Left renal cortex interstitium (tissue), 4 donors: ENCODE measurements at places on chromosomes 12 and 14.

DNA sequence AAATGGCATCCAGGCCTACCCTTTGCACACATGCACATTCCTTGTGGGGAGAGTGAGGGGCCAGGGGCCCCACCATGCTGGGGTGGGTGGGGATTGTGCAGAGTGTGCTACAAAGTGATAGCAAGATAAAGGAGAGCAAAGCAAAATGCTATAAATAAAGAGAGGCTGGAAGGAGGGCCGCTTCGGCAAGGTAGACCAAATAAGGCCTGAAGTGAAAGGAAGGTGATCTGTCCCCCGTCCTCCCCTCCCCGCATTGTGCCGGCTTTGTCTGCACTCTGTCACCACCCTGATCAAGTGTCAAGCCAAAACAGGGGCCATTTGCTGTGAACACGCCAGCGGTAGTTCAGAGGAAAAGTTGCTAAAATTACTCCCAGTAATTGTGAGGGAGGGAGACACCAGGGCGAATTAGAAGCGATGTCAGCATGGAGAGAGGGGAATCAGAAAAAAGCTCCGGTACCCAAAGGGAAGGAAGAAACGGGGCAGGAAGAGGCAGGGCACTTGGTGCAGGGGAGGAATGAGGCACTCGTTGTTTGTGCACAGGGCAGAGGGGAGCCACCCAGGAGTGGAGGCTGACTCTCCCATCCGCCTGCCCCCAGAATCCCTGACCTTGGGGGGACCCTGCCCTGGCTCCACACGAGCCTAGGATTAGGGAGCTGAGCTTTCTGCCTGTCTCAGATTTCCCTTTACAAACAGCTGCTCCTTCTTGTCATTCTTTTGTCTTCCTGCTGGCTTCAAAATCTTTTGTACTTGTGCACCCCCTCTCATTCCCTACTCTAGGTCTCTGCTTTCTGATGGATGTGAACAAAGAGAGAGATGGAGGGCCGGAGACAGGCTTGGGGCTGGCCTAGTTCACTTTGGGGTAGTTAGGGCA is 2.9 kb upstream of the MYH7 start:
- DNase-seq = no peak

DNA sequence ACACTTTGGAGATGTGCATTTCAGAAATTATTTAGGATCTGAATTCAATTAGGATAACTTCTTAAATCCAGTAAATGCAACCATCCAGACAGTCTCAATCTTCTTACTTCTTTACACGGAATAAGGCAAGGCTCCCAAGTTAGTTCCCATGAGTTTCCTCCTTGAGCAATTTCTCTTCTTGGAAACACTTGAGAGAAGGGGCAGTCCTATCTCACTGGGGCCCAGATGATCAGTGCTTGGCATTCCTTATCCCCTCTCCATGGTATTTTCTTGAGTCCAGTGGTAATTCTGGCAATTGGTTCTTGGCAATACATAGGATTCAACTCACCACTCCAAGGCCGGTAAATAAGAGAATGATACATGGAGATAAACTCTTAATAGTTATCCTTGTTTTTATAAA is 87.1 kb upstream of the PTHLH start:
- no peak for DNase-seq

- no peak for DNase-seq
Measured at GRCh38 chr12:93376436-93377251, 1.1 kb upstream of the NUDT4 start.

- no peak for DNase-seq
Measured at GRCh38 chr12:132400011-132400641, 70.7 kb upstream of the GALNT9 start.

DNA sequence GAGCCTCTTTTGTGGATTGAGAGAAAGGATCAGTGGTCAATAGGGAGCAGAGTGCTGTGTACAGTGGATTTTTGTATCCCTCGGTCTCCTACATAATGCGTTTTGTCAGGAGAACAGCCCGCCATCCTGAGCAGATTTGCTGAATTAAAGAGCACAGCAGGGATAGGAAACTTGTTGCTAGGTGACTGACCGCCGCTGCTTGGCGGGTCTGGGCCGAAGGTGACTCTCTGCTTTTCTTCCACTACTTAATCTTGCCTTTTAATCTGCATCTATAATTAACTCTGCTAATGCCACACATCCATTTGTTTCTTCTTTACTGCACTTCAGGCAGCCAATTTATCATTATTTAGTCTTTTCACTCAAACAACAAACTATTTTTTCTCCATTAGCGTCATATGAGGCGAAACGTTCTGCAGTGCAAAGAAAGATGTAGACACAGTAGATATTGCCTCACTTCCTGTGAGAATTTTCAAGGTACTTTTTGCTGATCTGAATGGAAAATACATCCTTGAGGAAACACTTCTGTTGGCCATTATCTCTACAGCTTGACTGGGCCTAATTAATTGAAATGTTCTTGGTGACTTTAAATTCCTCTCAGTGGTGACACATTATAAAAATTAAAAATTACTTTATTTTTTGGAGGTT is 108.0 kb downstream of the PPM1A start:
- no peak for DNase-seq

GRCh38 chr12:66107451-66107915 is 23.1 kb downstream of the LLPH start:
- DNase-seq = peak; percentile 79

- DNase-seq = no peak
Measured at GRCh38 chr12:110006115-110006514, 6.9 kb downstream of the ANKRD13A start.

DNA sequence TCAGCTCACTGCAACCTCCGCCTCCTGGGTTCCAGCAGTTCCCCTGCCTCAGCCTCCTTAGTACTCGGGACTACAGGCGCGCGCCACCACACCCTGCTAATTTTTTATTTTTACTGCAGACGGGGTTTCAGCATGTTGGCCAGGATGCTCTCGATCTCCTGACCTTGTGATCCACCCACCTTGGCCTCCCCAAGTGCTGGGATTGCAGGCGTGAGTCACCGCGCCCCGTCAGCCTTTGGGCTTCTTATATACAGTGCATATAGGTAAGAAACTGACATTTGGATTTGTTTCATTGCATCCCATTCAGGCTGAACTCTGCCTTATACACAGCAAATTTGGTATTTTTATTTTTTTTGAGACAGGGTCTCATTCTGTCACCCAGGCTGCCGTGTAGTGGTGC is 176.8 kb downstream of the ERC1 start:
- DNase-seq = no peak

- DNase-seq = no peak
Measured at GRCh38 chr12:9760699-9761418, at the start of gene CD69. CD69 (minus strand) TSS chr12:9760901; CDS start chr12:9760820, 81 bp downstream.

DNA sequence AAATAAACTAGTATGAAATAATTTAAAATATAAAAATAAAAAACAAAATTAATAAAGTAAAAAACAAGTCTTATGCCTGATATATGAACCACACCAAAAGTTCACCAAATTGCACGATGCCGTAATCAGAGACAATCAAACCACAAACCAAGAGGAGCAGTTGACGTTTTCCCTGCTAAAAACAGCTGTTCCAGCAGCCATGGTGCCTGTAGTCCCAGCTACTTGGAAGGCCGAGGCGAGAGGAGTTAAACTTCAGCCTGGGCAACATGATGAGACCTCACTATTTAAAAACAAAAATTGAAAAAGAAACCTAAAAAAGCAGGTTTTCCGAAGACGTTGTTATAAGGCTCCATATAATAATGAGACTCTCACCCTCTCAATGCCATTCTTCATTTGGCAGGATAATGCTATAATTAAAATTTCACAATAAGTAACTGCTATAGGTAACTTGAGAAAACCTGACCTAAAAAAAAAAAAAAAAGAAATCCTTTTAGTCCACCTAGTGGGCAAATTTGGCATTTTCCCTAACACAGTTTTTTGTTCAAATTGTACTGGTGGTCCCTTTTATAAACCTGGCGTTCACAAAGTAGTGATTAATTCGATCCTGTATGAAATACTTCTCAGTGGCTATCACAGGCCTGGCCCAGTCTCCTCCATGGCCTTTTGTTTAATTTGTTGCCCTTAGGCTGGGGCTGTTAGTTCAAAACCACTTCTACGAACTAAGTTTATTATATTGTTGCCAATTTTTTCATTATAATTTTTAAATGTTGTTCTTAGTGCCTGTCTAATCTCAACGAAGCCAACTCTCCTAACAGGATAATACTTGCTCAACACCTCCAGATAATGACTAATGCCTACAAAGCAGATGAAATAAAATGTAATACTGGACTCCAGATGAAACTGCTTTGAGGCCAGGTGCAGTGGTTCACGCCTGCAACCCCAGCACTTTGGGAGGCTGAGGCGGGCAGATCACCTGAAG is 62.1 kb downstream of the TNFAIP2 start:
- no peak for DNase-seq
